ENCODE measurements at places on chromosomes 13 and 19.

DNA sequence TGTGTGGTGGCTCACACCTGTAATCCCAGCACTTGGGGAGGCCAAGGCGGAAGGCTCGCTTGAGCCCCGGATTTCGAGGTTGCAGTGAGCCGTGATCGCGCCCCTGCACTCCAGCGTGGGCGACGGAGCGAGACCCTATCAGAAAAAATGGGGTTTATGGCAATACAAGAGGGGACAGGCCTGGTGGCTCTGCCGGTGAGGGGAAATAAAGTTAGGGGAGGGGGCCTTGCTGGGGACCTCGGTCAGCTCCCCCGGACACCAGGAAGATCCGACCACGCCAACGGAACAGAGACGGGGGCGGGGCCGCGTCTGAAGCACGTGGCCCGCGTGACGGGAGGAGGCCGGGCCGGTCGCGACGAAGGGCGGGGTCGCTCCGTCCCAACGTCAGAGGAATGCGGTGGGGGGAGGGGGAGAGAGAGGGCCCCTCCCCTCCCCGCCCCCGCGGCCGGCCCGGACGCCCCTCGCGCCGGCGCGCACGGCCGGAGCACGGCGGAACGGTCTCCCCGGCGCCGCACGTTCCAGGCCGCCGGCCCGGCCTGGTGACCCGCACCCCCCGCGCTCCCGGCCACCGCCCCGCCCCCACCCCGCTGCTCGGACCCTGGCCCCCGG is 1.9 kb upstream of the HNRNPL start:
- peaks cover 16% of the 10 kb centered on the region for H3K36me3 ChIP-seq
- peak overlapping the region; percentile 85 for H3K4me3 ChIP-seq
- H3K4me1 ChIP-seq: peaks cover 35% of the 10 kb centered on the region
- DNase-seq: peak; percentile 77
- no peaks in the 10 kb centered on the region for H3K27me3 ChIP-seq

DNA sequence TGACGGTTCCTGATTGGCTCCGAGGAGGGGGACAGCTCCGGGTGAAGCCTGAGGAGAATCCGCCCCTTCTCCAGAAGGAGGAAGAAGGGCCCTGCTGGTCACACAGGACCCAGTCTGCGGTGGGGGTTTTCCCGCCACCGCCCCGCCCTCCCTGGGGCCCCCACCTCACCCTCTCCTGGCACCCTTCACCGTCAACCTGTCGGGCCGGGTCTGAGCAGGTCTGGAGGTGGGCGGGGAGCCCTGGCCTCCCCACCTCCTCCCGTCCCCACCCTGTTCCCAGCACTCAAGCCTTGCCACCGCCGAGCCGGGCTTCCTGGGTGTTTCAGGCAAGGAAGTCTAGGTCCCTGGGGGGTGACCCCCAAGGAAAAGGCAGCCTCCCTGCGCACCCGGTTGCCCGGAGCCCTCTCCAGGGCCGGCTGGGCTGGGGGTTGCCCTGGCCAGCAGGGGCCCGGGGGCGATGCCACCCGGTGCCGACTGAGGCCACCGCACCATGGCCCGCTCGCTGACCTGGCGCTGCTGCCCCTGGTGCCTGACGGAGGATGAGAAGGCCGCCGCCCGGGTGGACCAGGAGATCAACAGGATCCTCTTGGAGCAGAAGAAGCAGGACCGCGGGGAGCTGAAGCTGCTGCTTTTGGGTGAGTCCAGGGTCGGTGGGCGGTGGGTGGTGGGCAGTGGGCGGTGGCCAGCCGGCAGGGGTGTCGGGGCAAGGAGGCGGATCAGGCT is at the start of gene GNA15:
TSS of gene GNA15 (plus strand) at position 73 of the 723 bp plus-strand sequence. CDS start at position 491, 418 bp downstream.
- H3K36me3 ChIP-seq: no peaks in the 10 kb centered on the region
- peak within 1 kb of the TSS; percentile 57 for H3K4me3 ChIP-seq
- H3K27me3 ChIP-seq: no peaks in the 10 kb centered on the region

DNA sequence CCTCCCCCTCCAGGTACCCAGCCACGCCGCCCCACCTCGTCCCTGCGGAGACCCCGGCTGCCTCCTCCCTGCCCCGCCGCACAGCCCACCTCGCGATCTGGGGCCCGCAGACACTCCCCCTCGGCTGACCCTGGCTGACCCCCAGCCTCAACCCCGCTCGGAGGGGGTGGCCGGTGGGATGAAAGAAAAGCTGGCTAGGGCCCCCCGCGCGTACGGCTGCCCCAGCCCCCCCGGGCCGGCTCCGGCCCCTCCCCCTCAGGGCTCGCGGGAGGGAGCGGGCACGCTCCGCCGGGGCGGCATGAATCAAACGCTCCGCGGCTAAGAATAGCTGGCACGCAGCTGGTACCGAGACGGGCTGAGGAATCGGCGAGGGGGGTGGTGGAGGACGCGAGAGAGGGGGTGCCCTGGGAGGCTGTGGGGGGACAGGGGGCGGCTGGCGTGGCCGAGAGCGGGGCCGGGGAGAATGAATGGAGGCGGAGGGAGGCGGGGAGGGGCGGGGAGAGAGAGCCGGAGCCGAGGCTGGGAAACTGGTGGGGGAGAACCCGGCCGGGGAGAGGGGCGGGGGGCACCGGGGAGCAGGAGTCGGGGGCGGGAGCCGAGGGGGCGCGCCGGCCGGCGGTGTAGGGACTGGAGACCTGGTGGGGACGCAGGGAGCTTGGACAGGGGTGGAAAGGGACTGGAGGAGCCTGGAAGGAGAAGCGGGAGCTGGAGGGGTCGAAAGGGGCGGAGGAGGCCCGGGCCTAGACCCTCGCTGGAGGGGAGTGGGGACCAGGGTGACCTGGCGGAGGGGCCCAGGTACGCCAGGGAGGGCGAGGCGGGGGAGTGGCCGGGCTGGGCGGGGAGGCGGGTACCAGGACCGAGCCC is 1.1 kb downstream of the SHANK1 start:
- peaks cover 20% of the 10 kb centered on the region for H3K27me3 ChIP-seq
- H3K27ac ChIP-seq: no peak overlapping the region
- H3K4me1 ChIP-seq: peaks cover 12% of the 10 kb centered on the region
- H3K4me3 ChIP-seq: no peak overlapping the region

GRCh38 chr19:46317339-46317738 is 20.5 kb downstream of the HIF3A start:
- H3K27ac ChIP-seq: no peak overlapping the region
- H3K4me3 ChIP-seq: no peak overlapping the region
- H3K36me3 ChIP-seq: no peaks in the 10 kb centered on the region
- H3K4me1 ChIP-seq: no peaks in the 10 kb centered on the region
- no peaks in the 10 kb centered on the region for H3K27me3 ChIP-seq

DNA sequence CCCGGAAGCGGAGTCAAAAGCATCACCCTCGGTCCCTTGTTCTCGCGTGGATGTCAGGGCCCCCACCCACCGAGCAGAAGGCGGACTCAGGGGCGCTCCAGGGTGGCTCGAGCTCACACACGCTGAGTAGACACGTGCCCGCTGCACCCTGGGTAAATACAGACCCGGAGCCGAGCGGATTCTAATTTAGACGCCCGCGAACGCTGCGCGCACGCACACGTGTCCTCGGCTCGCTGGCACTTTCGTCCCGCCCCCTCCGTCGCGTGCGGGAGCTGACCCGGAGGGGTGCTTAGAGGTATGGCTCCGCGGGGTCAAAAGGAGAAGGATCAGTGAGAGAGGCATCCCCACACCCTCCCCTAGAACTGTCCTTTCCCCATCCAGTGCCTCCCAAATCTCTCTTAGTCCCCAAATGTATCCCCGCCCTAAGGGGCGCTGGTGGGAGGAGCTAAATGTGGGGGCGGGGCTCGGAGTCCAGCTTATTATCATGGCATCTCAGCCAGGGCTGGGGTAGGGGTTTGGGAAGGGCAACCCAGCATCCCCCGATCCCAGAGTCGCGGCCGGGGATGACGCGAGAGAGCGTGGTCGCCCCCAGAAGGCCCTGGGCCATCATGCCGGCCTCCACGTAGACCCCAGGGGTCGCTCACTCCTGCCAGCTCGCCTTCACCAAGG is 451 bp upstream of the ICAM5 start:
- peak overlapping the region; percentile 54 for H3K4me3 ChIP-seq
- H3K36me3 ChIP-seq: peaks cover 16% of the 10 kb centered on the region
- peaks cover 69% of the 10 kb centered on the region for H3K4me1 ChIP-seq
- H3K27ac ChIP-seq: no peak overlapping the region
- H3K27me3 ChIP-seq: peaks cover 64% of the 10 kb centered on the region
- DNase-seq: no peak

Measured in effector memory CD4-positive, alpha-beta T cell (primary cell).